ENCODE measurements at places on chromosomes 2 and 18.

- no peak for DNase-seq
These were observed 4.0 kb upstream of the RMC1 start for GRCh38 chr18:23499291-23499781.

- DNase-seq = peak; percentile 46
These were observed 8.6 kb upstream of the MTCL1 start for GRCh38 chr18:8696749-8697211.

DNA sequence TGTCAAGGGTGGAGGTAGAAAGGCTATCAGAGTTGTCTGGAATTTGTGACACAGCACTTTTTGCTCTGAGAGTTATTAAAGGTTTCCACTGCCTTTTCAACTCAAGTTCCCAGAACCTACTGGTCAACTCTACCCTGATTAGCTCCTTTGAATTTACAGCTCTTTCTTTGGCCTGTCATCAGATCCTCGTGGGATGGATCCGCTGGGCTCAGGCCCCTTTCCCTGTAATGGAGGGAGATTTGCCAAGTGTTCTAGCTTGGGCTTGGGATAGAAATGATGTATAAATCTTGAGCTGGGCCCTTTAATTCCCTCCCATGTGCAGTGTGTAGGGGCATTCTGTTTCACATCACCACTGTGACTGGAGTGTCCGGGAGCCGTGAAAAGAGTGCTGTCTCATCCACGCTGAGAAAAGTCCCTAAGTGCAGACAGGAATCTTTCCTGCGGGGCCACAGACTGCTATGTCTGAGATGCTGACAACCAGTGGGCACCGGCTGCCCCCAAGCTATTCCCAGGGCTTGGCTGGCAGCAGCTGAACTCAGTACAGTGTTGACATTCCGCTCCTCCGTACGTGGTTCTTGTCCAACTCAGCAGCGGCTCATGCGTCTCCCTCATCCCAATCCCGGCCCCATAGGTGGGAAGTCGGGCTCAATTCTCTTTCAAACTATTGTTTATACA, 46.9 kb upstream of the ARHGAP28 start:
- DNase-seq = no peak

- no peak for DNase-seq
These were observed 2096.3 kb upstream of the CELF4 start for GRCh38 chr18:39661856-39662366.

GRCh38 chr2:41962922-41963622, 84.7 kb upstream of the PKDCC start:
- DNase-seq = no peak

GRCh38 chr2:149538138-149538833, 49.3 kb downstream of the MMADHC start:
- no peak for DNase-seq

- no peak for DNase-seq
These were observed 130.4 kb upstream of the NDUFV2 start for GRCh38 chr18:8972116-8972515.

GRCh38 chr2:55168221-55169154, 63.6 kb downstream of the CLHC1 start:
- DNase-seq = peak; percentile 94

GRCh38 chr2:1969701-1970015, 225.3 kb upstream of the PXDN start:
- DNase-seq = no peak

DNA sequence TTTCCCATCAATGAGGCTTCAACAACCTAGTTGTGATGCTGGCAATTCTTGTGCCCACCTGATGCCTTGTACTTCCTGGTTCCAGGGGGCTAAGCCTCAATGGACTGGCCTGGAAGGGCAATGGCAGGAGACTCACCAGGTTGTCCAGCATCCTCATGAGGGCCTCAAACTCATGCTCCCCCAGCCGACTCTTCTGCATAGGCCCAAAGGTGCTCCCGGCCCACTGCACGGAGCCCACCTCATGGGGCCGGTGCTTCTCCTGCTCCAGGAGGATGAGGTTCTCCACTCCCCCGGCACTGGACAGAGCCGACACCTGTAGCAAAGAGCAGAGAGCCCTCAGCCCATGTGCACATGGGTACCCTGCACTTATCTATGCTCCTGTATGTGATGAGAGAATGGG, 84.5 kb downstream of the ADD2 start:
- no peak for DNase-seq

Data from putamen (tissue), 1 donor.